ENCODE measurements at places on chromosomes 1 and 21.

DNA sequence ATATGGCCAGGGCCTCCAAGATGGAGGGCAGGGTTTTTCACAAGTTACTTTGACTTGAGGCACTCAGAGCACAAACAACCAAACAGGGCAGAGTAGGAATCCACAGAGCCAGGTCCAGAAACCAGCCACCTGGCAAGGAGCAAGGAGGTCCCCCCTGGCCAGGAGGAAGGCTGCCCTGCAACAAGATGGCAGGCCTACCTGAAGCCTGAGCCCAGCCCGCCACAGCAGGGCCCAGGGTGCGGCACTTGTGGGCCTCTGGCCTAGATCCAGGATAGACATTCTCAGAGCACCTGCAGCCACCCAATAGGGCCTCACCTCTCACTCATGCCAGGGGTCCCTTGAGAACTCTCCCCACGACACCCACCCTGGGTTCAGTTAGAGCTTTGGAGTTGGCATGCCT lies 11.5 kb downstream of the SH3BGRL3 start:
- no peak for DNase-seq

DNA sequence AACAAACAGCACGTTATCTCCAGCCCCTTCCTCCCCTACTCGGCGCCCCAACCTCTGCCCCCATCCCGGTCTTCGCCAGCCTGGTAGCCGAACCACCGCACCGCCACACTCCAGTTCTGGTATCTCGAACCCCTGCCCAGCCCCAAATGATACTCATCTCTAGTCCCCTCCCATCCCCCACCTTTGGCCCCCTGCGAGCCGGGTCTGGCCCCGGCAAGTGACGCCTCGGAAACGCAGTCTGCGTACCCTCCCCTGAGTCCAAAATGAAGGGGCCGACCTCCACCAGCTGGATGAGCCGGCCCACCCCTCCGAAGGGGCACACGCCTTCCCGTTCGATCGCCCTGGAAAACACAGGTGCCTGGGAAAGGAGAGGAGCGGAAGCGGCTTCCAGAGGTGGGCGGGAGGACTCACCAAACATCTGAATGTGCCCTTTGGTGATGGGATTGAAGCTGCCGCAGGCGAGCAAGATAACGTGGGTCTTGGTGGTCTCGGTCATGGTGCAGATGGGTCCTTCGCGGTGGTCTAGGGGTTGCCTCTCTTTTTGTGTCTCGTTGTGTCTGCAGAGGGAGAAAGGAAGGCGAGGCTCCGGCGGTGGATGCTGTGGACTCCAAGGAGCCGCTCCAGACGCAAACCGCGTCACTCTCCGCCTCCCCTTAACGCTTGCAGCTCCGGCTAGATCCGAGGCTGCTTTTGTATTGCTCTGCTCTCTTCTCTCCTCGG lies at the start of gene NMNAT2:
NMNAT2 (minus strand) TSS at position 609 of the 720 bp plus-strand sequence; CDS start at position 496, 113 bp downstream.
- peak; percentile 18 for DNase-seq

GRCh38 chr1:220775240-220775853 lies 11.4 kb upstream of the MTARC1 start:
- no peak for DNase-seq

DNA sequence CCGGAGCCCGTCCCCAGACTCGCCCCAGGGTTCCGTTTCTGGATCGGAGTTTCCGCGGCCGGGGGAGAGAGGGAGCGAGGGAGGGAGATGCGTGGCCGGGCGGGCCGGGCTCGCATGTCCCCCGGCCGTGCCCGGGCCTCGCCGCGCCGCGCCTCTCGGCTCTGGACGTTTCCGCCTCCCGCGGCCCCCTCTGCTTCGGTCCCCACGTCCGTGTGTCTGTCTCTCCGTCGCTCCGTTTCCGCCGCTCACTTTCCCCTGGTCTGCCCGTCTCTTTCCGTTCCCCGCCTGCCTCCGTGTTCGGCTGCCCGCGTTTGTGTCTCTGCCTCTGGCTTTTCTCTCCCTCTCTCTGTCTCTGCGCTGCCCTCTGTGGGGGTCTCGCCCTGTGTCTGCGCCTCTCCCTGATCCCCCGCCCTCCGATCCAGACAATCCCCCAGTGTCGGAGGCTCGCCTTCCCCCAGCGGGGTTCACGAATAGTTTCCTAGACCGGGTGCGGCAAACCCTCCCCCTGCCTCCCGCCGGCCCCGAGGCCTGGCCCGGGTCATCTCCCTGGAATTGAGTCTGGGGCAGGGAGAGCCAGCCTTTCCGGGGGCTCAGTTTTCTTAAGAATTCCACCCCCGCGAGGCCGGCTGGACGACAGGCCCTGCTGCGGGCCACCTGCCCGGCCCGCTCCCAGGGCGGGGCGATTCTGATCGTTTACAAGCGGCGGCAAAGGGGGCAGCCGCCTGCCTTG lies 735 bp downstream of the NBL1 start:
- peak; percentile 64 for DNase-seq

DNA sequence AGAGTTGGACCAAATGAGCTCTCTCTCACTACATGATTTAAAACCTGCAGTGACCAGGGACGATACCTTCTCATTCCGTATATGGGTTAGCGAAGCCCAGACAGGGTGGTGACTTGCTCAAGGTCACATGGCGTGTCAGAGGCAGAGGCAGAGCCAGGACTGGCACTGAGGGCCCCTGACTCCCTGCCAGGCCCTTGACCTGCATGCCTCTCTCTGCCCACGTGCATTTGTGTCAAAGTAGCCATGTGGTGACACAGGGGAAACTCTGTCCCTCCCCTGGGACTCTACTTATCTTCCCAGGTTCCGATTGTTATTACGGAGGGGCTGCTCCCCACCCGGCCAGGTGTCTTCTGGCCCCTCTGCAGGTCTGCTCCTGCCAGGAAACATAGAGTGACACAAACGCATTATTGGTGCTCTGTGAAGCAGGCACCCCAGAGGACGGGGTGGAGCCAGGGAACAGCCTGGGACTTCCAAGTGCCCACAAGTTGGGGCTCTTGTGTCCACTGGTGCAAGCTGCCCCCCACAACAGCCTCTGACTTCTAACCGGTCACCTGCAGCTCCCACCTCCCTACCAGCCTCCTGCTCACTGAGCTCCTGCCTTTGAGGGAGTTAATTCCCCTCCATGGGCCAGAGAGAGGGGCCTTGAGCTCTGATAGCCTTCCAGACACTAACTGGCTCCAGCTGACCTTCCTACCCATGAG lies 7.3 kb upstream of the TINAGL1 start:
- no peak for DNase-seq

DNA sequence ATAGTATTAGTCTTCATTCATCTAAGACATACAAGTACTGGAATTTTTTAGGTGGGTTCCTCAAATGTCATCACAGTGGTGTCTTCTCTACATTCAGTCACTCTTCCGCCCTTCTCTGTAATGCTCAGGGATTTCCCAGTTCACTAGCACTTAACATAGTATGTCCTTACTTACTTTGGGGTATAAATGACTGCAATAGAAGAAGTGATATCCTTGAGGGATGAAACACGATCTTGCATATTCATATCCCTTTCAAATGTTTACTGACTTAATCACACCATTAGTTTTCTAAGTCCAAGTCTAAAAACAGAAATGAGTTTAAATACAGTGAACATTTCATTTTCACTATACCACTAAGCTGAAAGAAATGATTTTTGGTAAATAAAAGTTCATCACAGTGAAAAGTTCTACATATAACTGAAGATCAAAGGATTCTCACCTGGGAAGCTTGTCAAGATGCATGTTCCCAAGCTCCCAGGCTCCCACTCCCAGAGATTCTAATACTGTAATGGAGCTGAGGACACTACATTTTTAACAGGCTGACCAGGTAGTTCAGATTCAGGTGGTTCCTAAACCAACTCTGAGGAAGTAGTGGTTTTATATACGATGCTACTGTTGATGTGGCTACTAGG lies 29.7 kb downstream of the MRPL39 start:
- DNase-seq, result no peak

GRCh38 chr1:224734261-224734935 lies 118.3 kb downstream of the CNIH3 start:
- no peak for DNase-seq

- no peak for DNase-seq
Observed at GRCh38 chr1:118978914-118979701, 9.0 kb downstream of the TBX15 start.

DNA sequence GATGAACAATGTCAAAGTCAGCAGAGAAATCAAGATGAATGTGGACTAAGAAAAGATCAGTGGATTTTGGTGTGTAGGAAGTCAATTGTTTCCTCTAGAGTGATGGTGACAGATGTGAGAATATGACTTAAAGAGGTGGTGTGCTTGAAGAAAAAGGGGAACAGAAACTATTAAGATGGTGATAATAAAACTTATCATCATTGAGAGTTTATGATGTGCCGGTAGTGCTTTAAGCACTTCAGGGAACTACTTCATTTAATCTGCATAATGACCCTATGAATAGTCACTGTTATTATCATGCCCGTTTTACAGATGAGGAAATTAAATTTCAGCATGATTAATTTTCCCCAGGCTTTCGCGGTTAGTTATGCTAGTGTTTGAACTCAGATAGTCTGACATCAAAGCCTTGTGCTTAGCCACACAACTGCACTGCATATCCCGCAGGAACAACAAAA lies 246.9 kb upstream of the LRRC7 start:
- no peak for DNase-seq

- DNase-seq, result no peak
Observed at GRCh38 chr1:8780405-8780804, 37.0 kb downstream of the RERE start.

DNA sequence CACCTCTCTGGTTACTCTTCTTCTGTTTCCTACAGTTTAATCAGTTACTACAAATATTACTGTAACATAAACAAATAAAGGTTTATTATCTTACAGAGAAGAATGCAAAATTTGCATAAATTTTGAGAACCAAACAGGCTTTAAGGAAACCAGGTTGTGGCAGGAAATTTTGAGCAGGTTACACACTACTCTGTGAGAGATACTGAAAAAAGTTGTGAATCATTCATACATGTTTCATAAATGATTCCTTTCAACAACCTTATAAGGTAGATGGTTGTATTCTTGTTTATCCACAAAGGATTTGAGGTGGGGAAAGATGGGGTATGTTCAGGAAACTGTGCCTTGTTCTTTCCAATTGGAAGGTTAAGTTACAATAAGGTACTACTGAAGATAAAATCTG lies 58.6 kb downstream of the MAST2 start:
- no peak for DNase-seq

- no peak for DNase-seq
Observed at GRCh38 chr1:50476800-50477199, 53.6 kb upstream of the DMRTA2 start.

GRCh38 chr1:8349961-8350360 lies 32.0 kb downstream of the SLC45A1 start:
- peak; percentile 72 for DNase-seq

DNA sequence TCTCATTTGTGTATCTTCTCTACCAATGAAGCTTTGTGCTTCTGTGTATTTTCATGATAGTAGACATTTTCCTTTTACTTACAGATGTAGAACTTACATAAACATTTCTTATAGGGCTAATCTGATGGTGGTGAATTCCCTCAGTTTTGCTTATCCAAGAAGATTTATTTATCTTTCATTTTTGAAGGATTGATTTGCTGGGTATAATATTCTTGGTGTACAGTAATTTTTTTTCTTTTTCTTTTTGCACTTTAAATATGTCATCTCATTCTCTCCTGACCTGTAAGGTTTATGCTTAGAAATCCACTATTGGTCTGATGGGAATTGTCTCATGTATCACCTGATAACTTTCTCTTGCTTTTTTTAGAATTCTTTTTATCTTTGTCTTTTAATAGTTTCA lies 127.6 kb upstream of the KCTD3 start:
- DNase-seq, result no peak

DNA sequence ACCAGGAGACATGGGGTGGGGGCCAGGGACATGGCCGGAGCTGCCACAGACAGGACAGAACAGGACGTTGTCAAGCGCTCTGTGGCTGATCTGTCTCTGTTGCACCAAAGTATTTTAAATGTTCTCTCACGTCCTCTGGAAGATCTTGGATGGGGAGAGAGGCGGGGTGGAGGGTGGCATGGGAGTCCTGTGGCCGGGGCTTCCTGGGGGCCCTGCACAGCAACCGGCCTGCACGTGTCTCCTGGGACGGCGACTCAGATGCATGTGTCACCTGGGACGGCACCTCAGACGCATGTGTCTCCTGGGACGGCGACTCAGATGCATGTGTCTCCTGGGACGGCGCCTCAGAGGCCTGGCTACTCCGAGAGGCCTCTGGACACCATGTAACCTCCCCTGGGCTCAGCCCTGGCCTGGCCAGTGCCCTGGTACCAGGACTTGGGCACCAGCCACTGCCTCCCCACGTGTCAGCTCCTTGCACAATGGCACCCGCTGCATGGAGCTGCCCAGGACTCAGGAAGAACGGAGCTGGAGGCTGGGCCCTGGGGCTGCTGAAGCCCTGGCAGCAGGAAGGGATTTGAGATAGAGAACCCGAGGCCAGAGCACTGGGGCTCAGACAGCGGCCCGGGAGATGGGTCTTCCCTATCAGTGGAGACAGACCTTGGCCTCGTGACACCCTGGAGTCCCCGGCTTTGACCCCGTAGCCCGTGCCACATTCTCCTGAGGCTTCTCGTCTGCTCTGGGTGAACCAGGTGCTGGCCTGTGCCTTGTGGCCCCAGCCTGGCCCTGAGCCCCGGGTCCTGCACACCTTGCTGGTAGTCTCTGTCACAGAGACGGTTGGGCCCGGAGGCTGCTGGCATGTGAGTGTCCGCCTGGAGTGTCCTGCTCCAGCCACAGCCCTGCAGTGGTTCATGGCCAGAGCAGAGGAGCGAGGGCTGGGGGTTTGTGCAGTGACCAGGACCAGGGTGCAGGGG lies 14.7 kb upstream of the SLC19A1 start:
- no peak for DNase-seq

GRCh38 chr1:245829826-245830225 lies 675.0 kb downstream of the KIF26B start:
- DNase-seq, result no peak

GRCh38 chr21:42356046-42356445 lies 5.3 kb upstream of the TFF2 start:
- no peak for DNase-seq

DNA sequence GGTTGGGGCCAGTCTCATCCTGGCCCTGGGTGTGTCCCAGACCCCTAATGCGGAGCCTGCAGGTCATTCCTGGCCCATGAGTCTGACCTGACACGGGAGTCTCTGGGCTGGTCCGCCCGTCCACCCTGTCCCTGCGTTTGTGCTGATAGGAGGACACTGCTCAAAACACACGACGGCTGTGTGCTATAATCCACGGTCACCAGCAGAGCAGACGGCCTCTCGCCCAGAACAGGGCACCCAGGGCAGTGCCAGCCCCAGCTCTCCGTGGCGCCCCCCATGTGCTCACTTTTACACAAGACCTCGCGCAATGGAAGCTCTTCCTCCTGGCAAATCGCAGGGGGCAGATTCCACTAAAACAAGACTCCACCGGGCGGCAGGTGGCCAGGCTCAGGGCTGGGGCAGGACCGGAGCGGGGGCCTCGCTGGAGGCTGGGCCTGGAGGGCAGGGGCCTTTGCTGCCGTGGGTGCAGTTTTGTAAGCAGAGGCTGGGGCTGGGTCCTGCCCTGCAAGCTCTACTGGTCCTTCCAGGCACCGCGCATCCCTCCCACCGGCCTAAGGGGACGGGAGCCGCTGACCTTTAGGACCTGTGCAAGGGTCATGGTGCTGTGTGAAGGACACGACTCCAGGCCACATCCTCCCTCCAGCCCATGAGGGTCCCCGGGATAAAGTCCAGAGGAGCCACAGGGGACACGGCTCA lies 10.6 kb upstream of the SLC19A1 start:
- DNase-seq, result no peak
